Activated CD4-positive, CD25-positive, alpha-beta regulatory T cell (primary cell): ENCODE measurements at places on chromosomes 6 and 20.

GRCh38 chr6:132490024-132490423 lies 22.9 kb downstream of the STX7 start:
- no peak for DNase-seq

DNA sequence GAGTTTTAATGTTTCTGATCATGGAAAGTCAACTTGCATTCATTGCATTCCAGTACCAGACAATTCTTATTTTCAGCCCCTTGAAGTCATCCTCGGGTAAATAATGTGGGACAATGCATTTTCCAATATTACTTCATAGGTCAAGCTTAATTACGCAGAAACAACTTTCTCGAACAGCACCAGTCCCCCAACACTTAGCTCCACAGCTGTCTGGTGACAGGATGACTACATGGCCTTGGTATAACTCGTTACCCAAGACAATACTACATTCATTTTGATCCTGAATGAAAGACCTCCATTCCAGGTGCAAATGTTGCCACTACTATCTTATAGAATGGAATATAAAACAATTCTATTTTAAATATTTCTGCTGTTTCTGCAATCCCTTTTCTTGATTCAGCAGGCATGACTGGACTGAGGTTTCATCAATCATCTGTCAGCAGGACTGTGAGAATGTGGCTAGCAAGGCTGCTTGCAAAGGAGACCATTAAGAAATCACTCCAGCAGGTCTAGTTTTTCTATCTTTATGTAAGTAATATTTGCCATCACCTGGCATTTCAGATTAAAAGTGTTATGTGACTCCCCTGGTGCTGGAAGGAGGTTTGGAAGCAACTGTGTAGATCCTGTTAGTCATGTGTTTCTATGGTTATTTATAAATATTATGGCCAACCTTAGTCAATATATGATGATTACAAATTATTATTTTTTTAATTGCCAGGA lies 147.9 kb downstream of the HAO1 start:
- DNase-seq = no peak

DNA sequence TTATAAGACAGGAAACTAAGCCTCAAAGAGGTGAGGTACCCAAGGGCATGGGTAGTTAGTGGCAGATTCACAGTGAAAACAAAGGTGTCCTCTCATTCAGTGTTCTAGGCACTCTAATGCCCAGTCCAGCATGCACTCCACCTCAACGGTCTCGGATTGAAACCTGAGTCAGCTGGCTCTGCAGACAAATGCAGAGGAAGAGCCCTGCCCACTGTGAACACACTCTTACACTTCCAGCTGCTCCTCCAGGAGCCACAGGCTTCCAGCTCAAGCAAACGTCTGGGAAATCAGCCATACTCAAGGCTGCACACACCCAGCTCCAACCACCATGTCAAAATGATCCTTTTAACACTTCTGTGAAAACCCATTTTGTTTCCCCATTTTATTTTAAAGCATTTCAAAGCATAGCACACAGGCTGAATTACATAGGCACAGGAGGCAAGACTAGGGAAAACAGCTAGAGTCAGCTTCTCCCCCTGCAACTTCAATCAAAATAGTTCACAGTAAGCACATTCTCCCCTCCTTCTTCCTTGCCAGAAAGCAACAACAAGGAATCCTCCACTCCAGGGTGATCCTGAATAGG lies 3.0 kb upstream of the IL17A start:
- DNase-seq = no peak

- DNase-seq = no peak
Measured at GRCh38 chr6:7047128-7047527, 60.6 kb upstream of the RREB1 start.
